ENCODE measurements at places on chromosomes 2 and 18. TPM values are rescaled to one million over a fixed set of nuclear protein-coding genes. Genes with fewer than 3 reads are reported as not detected.

The CFC1 gene
- not detected for polyA plus RNA-seq

The STON1 gene
- polyA plus RNA-seq, result 35.8 TPM

The MYO1B gene
- 122 TPM for polyA plus RNA-seq

The DYNAP gene
- not detected for polyA plus RNA-seq

The TGFA gene
- polyA plus RNA-seq, result 17.6 TPM

The CETN1 gene
- not detected for polyA plus RNA-seq

The TCF4 gene
- polyA plus RNA-seq, result 81.1 TPM

The COL4A4 gene
- polyA plus RNA-seq, result 53.8 TPM

The IL36B gene
- not detected for polyA plus RNA-seq

The GALR1 gene
- polyA plus RNA-seq, result 0.06 TPM

The FEV gene
- not detected for polyA plus RNA-seq

The SULT1C2 gene
- polyA plus RNA-seq, result 51.7 TPM

The RNF125 gene
- 1.6 TPM for polyA plus RNA-seq

The NDUFV2 gene
- polyA plus RNA-seq, result 134 TPM

The DNAH6 gene
- 1.8 TPM for polyA plus RNA-seq

The CRYBA2 gene
- not detected for polyA plus RNA-seq

The SLC11A1 gene
- 0.68 TPM for polyA plus RNA-seq

The IL36A gene
- polyA plus RNA-seq, result not detected

The ORC2 gene
- 29.8 TPM for polyA plus RNA-seq

The SH2D6 gene
- 0.82 TPM for polyA plus RNA-seq

The TUBB8B gene
- 0.64 TPM for polyA plus RNA-seq

The ALPI gene
- polyA plus RNA-seq, result 0.10 TPM

The RAB6C gene
- not detected for polyA plus RNA-seq

The PLEKHM3 gene
- polyA plus RNA-seq, result 12.7 TPM

The GPR45 gene
- not detected for polyA plus RNA-seq

The MAPK4 gene
- 8.5 TPM for polyA plus RNA-seq

The DTNA gene
- 25.2 TPM for polyA plus RNA-seq
